ENCODE measurements at places on chromosomes 4 and X.

DNA sequence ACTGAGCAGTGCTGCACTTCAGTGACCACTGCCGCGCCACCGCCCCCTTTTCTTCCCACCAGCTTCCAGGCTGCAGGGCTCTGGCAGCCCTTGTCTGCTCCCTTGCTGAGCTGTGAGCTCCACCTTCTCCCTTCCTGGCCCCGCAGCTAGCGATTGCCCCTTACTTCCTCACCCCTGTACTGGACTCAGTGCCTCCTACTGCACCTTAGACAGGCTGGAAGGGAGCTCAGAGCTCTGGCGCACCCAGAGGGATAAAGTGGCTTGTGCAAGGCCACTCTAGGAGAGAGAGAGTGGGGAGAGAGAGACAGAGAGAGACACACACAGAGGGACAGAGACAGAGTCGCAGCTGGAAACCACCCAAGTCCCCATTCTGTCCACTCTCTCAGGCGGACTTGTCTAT is 6.0 kb downstream of the RASL11B start:
- no peak for DNase-seq

DNA sequence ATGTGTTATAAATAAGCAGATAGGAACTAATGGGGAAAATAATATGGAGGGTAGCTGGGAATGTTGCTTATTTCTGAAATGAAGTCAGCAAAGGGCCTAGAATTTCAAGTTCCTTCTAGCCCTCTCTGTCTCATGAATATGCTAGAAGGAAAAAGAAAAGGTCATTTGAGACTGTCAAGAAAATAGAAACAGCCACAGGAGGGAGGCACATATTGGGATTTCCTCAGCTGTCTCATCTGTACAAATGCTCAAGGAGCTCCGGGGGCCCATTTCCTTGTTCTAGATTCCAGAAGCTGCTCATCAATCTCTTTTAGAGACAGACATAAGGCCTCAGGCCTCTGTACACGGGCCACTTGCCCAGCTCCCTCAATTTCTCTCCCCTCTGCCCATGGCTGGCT is 127.6 kb upstream of the ETNPPL start:
- DNase-seq: peak; percentile 9

- DNase-seq: peak; percentile 2
Measured at GRCh38 chrX:106999002-106999975, 723 bp downstream of the MORC4 start.

- no peak for DNase-seq
Measured at GRCh38 chr4:53793096-53793495, 201.8 kb upstream of the LNX1 start.

DNA sequence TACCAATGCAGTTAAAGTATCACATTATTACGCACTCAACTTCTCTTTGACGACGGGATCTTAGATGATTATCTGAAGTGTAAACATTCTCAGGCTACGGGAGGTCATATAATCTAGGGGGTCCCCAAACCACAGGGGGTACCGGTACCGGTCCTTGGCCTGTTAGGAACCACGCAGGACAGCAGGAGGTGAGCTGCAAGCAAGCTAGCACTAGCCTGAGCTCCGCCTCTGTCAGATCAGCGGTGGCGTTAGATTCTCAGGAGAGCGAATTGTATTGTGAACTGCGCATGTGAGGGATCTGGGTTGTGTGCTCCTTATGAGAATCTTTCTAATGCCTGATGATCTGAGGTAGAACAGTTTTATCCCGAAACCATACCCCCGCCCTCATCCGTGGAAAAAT is 20.6 kb upstream of the PRR27 start:
- DNase-seq: no peak

GRCh38 chrX:118225711-118226428 is 109.3 kb upstream of the KLHL13 start:
- DNase-seq: peak; percentile 45

DNA sequence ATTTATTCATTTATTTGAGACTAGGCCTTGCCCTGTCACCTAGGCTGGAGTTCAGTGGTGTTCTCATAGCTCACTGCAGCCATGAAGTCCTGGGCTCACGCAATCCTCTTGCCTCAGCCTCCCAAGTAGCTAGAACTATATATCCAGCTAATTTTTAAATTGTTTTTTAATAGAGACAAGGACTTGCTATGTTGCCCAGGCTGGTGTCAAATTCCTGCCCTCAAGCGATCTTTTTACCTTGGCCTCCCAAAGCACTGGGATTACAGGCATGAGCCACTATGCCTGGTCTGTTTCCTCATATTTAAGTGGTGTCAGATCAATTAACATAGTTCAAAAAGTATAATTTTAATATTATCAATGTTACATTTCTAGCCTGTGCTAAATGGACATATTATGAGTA is 68.5 kb downstream of the AFF1 start:
- DNase-seq: no peak

GRCh38 chr4:30396772-30397475 is 323.2 kb upstream of the PCDH7 start:
- DNase-seq: peak; percentile 21

- no peak for DNase-seq
Measured at GRCh38 chrX:97089116-97089515, 205.4 kb downstream of the RPA4 start.

DNA sequence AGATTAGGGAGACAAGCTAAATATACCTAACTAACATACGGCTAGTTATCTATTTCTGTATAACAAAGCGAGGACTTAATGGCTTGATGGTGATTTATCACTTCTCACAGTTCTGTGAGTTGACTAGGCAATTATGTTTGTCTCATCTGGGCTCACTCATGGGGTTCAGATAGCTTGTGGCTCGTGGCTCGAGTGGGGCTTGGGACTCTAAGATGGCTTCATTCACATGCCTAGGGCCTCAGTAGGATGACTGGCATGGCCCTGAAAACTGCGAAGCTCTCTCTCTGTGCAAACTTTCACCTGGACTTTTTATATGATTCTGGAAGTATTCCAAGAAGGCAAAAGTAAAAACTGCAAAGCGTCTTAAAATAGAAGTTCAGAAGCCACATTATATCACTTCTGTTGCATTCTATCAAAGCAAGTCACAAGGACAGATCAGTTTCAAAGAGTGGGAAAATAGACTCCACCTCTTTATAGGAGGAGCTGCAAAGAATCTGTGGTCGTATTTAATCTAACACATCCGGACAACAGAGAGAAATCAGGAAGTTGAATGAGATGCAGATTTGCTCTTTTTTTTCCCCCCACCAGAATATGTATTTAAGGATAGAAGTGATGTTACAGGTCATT is 491.2 kb downstream of the INPP4B start:
- DNase-seq: peak; percentile 91

- DNase-seq: no peak
Measured at GRCh38 chrX:133401536-133401935, 13.8 kb downstream of the GPC4 start.
